ENCODE measurements at places on chromosomes 4 and X.

GRCh38 chrX:112826023-112826422 lies 14.6 kb downstream of the AMOT start:
- H3K36me3 ChIP-seq, result no peaks in the 10 kb centered on the region
- no peaks in the 10 kb centered on the region for H3K4me1 ChIP-seq

GRCh38 chr4:74555231-74555630 lies 110.3 kb downstream of the AREG start:
- H3K27ac ChIP-seq, result no peak overlapping the region
- H3K27me3 ChIP-seq, result no peaks in the 10 kb centered on the region
- no peaks in the 10 kb centered on the region for H3K36me3 ChIP-seq
- no peak for DNase-seq
- no peaks in the 10 kb centered on the region for H3K4me1 ChIP-seq

GRCh38 chr4:136687118-136687517 lies 845.2 kb downstream of the PCDH18 start:
- no peaks in the 10 kb centered on the region for H3K27me3 ChIP-seq
- H3K36me3 ChIP-seq, result no peaks in the 10 kb centered on the region
- H3K4me3 ChIP-seq, result no peak overlapping the region
- H3K4me1 ChIP-seq, result no peaks in the 10 kb centered on the region
- no peak overlapping the region for H3K27ac ChIP-seq

- H3K4me1 ChIP-seq, result no peaks in the 10 kb centered on the region
- no peak overlapping the region for H3K4me3 ChIP-seq
- no peaks in the 10 kb centered on the region for H3K36me3 ChIP-seq
- H3K27me3 ChIP-seq, result no peaks in the 10 kb centered on the region
These were observed 36.0 kb upstream of the GABRA2 start for GRCh38 chr4:46425775-46426400.

- peak within 1 kb of the TSS; percentile 90 for H3K27ac ChIP-seq
- peak within 1 kb of the TSS; percentile 73 for H3K4me3 ChIP-seq
- H3K36me3 ChIP-seq, result no peaks in the 10 kb centered on the region
These were observed at the start of gene GUCY1A1 for GRCh38 chr4:155666344-155667221. Gene GUCY1A1, plus strand, starts transcription at chr4:155666848. Its CDS starts 30,020 bp downstream, at chr4:155696868.

GRCh38 chrX:133097031-133097430 lies at the start of gene USP26:
Gene USP26, minus strand, starts transcription at chrX:133097109. Its CDS starts 68,889 bp downstream, at chrX:133028220.
- H3K4me1 ChIP-seq, result no peaks in the 10 kb centered on the region
- no peaks in the 10 kb centered on the region for H3K27me3 ChIP-seq
- DNase-seq, result no peak
- H3K36me3 ChIP-seq, result no peaks in the 10 kb centered on the region

GRCh38 chrX:15664487-15665444 lies at the start of gene CLTRN:
Gene CLTRN, minus strand, starts transcription at chrX:15664805. Its CDS starts 30 bp downstream, at chrX:15664775.
- no peaks in the 10 kb centered on the region for H3K36me3 ChIP-seq
- no peak within 1 kb of the TSS for H3K4me3 ChIP-seq
- H3K4me1 ChIP-seq, result no peaks in the 10 kb centered on the region
- no peak within 1 kb of the TSS for H3K27ac ChIP-seq

DNA sequence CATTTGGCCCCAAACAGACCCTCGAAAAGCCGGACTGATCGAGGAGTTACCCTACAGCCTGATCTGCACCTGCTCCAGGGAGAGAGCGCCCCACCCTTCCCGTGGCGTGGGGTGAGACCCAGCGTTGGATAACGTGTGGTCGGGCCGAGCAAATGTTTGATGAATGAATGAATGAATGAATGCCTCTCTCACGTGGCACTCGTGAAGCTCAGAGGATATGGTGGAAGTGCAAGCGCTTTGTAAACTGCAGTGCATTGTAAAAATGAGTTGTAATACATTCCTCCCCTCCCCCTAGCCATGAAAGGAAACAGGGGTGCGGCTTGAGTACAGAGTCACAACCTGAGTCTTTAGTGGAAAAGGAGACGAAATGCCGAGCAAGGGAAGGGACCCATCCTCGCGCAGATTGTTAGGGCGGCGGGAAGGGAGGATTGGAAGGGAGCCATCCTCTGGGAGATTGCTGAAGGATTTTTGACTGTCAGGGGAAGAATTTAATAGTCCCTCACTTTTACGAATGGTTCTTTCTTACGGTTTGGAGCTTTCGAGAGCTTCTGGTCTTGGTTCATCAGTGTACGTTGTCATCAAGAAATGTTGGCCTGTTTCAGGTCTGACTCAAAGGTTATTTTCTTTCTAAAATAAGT lies 772 bp upstream of the FBXW7 start:
- no peak for DNase-seq
- peaks cover 5% of the 10 kb centered on the region for H3K36me3 ChIP-seq
- peak overlapping the region; percentile 97 for H3K27ac ChIP-seq
- no peaks in the 10 kb centered on the region for H3K27me3 ChIP-seq

GRCh38 chrX:127572471-127572870 lies 479.7 kb downstream of the ACTRT1 start:
- DNase-seq, result no peak
- H3K27me3 ChIP-seq, result no peaks in the 10 kb centered on the region
- no peak overlapping the region for H3K27ac ChIP-seq

GRCh38 chr4:107688421-107688820 lies 31.6 kb downstream of the PAPSS1 start:
- H3K36me3 ChIP-seq, result peaks cover 21% of the 10 kb centered on the region
- no peaks in the 10 kb centered on the region for H3K27me3 ChIP-seq
- H3K4me1 ChIP-seq, result peaks cover 2% of the 10 kb centered on the region
- H3K27ac ChIP-seq, result no peak overlapping the region
- DNase-seq, result no peak

DNA sequence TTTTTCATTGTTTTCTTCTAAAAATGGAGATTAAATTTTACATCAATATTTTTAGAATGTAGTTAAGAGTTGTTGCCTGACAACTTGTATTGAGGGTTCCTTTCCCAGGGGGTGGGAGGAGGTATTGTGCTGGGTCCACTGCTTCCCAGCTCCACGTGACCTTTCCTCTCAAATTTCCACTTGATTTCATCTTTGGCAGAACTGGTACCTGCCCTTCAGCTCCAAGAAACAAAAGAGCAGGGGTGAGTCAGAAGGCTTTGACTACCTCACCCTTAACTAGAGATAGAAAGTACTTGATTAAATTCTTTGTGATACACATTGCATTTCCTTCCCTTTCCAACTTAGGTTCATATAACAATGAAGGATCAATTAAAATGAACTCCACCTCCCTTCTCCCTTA lies 19.7 kb downstream of the TRIM2 start:
- H3K4me1 ChIP-seq, result peaks cover 13% of the 10 kb centered on the region
- no peaks in the 10 kb centered on the region for H3K27me3 ChIP-seq
- peak overlapping the region; percentile 85 for H3K27ac ChIP-seq
- H3K4me3 ChIP-seq, result peak overlapping the region; percentile 71
- no peaks in the 10 kb centered on the region for H3K36me3 ChIP-seq
- DNase-seq, result no peak

GRCh38 chr4:48470570-48470969 lies 12.6 kb upstream of the SLC10A4 start:
- no peak overlapping the region for H3K4me3 ChIP-seq
- H3K4me1 ChIP-seq, result no peaks in the 10 kb centered on the region
- no peak overlapping the region for H3K27ac ChIP-seq

DNA sequence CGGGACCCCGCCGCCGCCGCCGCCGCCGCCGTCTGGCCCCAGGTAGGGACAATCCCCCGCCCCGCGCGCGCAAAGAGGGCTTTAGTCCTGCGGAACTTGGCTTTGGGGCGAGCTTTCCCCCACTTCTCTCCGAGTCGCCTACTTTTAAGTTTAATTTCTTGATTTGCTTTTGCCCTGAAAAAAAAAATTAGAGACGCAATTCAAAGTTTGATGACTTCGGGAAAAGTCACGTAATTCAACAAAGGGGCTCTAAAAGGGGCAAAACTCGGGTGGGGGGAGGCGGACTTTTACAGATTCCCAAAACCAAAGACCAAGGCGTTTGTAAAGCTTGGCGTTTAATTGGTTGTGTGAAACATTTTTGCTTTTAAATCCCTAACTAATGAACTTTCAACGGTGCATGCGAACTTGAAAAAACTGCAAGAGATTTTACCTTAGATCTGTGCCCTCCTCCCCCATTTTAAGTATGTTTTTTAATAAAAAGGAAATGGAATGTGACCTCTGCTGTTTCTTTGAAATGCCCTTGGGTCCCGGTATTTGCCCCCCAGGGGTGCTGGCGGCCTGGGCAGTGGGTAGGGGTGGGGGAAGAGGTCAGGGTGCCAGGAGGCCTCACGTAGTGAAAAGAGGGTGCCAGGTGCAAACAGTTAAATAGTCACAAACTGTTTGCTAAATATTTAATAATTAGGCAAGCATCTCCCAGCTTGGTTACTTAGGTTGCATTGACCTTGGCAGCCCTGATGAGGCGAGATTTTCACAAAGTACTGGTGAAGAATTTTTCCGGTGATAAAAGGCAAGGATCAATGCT lies 209.7 kb downstream of the NWD2 start:
- H3K36me3 ChIP-seq, result no peaks in the 10 kb centered on the region
- no peak for DNase-seq
- H3K27ac ChIP-seq, result peak overlapping the region; percentile 53
- peak overlapping the region; percentile 58 for H3K4me3 ChIP-seq
- H3K27me3 ChIP-seq, result peaks cover 33% of the 10 kb centered on the region

DNA sequence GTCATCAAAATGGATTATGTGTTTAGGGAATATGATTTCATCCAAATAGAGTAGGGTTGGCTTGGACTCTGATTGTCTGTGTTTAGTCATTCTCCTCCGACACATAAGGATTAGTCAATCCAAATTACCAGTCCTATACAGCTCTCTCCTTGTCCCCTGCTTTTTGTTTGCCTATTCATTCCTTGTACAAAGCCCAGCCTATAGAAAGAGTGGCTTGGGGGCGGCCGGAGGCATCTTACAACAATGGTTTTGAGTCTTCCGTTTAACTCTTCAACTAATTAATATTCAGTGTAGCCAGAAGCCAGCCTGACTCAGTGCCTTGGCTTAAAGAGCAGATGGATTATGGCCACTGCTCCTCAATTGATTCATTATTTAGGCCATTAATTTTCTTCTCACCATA lies 796.6 kb upstream of the POU3F4 start:
- H3K4me1 ChIP-seq, result no peaks in the 10 kb centered on the region
- no peak overlapping the region for H3K27ac ChIP-seq
- H3K36me3 ChIP-seq, result no peaks in the 10 kb centered on the region
- no peaks in the 10 kb centered on the region for H3K27me3 ChIP-seq

- no peaks in the 10 kb centered on the region for H3K4me1 ChIP-seq
- no peaks in the 10 kb centered on the region for H3K36me3 ChIP-seq
- no peaks in the 10 kb centered on the region for H3K27me3 ChIP-seq
These were observed 12.6 kb downstream of the TLR8 start for GRCh38 chrX:12919051-12919450.

GRCh38 chr4:7708981-7709380 lies 230.7 kb downstream of the AFAP1 start:
- H3K27me3 ChIP-seq, result no peaks in the 10 kb centered on the region
- no peak overlapping the region for H3K27ac ChIP-seq
- DNase-seq, result no peak
- no peaks in the 10 kb centered on the region for H3K4me1 ChIP-seq
- no peaks in the 10 kb centered on the region for H3K36me3 ChIP-seq
- H3K4me3 ChIP-seq, result no peak overlapping the region

- H3K4me1 ChIP-seq, result peaks cover 16% of the 10 kb centered on the region
- no peaks in the 10 kb centered on the region for H3K36me3 ChIP-seq
- DNase-seq, result no peak
- no peak overlapping the region for H3K4me3 ChIP-seq
These were observed 3.4 kb upstream of the HOPX start for GRCh38 chr4:56684320-56685050.

DNA sequence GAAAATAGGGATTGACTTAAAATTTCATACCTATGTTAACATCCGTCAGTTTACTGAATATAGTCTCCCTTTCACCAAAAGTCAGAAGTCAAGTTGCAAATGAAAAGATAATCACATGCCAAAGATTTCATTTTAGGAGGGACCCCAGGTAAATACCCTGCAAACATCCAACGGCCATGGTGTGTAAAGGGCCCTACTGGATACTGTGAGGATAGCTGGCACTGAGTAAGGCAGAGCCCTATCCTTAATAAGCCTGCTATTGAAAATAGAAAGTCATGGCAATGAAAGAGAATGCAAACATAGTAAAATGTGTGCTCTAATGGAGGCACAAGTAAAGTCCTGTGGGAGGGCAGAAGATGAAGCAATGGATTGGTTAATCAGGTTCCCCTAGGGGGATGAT lies 20.9 kb downstream of the STK26 start:
- H3K36me3 ChIP-seq, result no peaks in the 10 kb centered on the region
- H3K27me3 ChIP-seq, result no peaks in the 10 kb centered on the region
- H3K4me3 ChIP-seq, result no peak overlapping the region
- no peaks in the 10 kb centered on the region for H3K4me1 ChIP-seq
- no peak for DNase-seq

GRCh38 chr4:98568941-98569663 lies 89.3 kb downstream of the TSPAN5 start:
- no peak overlapping the region for H3K27ac ChIP-seq
- no peaks in the 10 kb centered on the region for H3K27me3 ChIP-seq
- no peak overlapping the region for H3K4me3 ChIP-seq

GRCh38 chr4:14749910-14750309 lies 252.4 kb upstream of the CPEB2 start:
- no peak overlapping the region for H3K4me3 ChIP-seq
- no peak overlapping the region for H3K27ac ChIP-seq
- H3K4me1 ChIP-seq, result no peaks in the 10 kb centered on the region
- H3K36me3 ChIP-seq, result no peaks in the 10 kb centered on the region
- DNase-seq, result peak; percentile 45
- no peaks in the 10 kb centered on the region for H3K27me3 ChIP-seq

- no peak overlapping the region for H3K4me3 ChIP-seq
- H3K4me1 ChIP-seq, result no peaks in the 10 kb centered on the region
- no peaks in the 10 kb centered on the region for H3K36me3 ChIP-seq
- H3K27ac ChIP-seq, result no peak overlapping the region
- DNase-seq, result no peak
These were observed 260.8 kb upstream of the TENM3 start for GRCh38 chr4:181982437-181982836.

DNA sequence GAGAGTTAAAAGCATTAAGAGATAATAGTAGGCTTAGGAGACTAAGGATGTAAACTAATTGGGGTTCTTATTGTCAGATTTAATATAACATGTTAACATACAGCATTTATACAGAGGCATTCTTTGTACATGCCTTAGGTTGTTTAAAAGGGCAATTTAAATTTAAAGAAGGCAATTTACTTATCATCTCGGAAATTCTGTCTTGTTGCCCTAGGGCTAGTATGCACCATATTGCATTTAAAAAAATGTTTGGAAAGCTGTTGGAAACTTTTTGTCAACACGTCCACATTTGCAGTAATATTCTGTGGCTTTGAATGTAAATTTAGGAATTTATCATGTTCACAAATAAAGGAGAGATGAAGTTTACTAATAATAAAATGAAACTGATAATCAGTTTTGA lies 25.5 kb downstream of the GALNT7 start:
- H3K36me3 ChIP-seq, result no peaks in the 10 kb centered on the region
- no peak overlapping the region for H3K27ac ChIP-seq
- H3K4me1 ChIP-seq, result peaks cover 9% of the 10 kb centered on the region
- H3K4me3 ChIP-seq, result no peak overlapping the region

- H3K4me1 ChIP-seq, result no peaks in the 10 kb centered on the region
- no peak for DNase-seq
- H3K36me3 ChIP-seq, result no peaks in the 10 kb centered on the region
- no peak overlapping the region for H3K4me3 ChIP-seq
- no peaks in the 10 kb centered on the region for H3K27me3 ChIP-seq
These were observed 59.9 kb upstream of the TXK start for GRCh38 chr4:48193921-48194468.

- H3K36me3 ChIP-seq, result no peaks in the 10 kb centered on the region
- DNase-seq, result no peak
- H3K27me3 ChIP-seq, result peaks cover under 1% of the 10 kb centered on the region
- peak overlapping the region; percentile 65 for H3K4me3 ChIP-seq
- peaks cover 9% of the 10 kb centered on the region for H3K4me1 ChIP-seq
These were observed 473 bp upstream of the VAMP7 start for GRCh38 chrX:155880586-155881157.

Data from lower lobe of right lung (tissue), 2 donors.